Activated naive CD4-positive, alpha-beta T cell treated with Interleukin-2 at 50 U/mL for 16 hours (primary cell): ENCODE measurements at places on chromosomes 12 and 14.

DNA sequence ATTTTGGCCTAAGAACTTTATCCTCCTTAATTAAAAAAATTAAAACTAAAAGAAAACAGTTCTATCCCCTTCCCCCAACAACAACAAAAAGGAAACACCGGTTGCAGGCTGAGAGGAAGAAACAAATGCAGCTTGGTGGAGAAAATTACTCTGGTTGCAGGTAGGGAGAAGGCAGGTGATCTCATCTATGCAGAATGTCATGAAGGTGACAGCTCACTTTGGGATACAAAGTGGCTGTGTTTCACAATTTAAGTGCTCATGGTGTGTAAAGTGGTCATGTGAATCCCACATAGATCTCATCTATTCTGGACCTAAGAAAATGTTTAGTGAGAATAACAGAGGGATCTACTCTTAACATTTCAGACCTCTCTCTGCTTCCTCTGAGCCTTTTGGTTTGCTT lies 219.7 kb upstream of the PKP2 start:
- DNase-seq = no peak

GRCh38 chr14:70149596-70150165 lies 39.1 kb downstream of the SLC8A3 start:
- no peak for DNase-seq

- DNase-seq = no peak
These were observed 105.1 kb downstream of the ZFP36L1 start for GRCh38 chr14:68687746-68688145.

DNA sequence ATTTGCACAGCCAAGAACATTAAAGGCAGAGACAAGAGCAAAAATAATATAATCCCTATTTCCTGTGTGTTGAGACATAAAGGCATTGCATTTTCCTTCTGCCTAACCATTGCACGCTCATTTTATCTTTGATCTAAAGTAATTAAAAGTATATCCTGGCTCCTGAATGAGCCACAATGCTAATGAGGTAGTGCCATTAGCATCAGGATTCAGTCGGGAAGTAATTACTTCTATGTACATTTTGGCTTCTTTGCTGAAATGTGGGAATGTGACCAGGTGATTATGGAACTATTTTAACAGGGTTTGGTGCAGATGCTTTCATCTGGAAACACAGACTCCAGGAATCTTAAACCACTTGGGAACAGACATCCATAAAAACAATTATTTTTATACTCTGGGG lies 77.4 kb downstream of the TMTC1 start:
- DNase-seq = no peak

DNA sequence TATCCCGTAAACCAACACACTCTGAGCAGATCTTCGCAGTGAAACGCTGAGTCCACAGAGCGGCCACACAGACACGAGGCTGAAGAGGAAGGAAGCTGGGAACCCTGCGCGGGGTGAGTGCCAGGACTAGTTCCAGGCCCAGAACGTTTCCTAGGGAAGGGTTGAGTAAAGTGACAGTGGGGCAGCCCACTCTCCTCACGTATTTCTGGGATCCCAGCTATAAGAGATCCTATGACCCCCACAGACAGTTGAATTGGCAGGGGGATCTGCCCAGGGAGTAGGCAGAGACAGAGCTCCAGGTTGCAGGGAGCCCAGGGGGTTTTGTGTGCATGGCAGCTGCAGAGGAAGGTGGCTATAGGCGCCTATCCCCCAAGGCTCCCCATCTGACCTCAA lies 51.1 kb downstream of the GTF2A1 start:
- no peak for DNase-seq

- no peak for DNase-seq
These were observed 82.6 kb downstream of the NTF3 start for GRCh38 chr12:5514545-5514944.

GRCh38 chr14:81436296-81437138 lies 36.4 kb upstream of the STON2 start:
- peak; percentile 46 for DNase-seq

DNA sequence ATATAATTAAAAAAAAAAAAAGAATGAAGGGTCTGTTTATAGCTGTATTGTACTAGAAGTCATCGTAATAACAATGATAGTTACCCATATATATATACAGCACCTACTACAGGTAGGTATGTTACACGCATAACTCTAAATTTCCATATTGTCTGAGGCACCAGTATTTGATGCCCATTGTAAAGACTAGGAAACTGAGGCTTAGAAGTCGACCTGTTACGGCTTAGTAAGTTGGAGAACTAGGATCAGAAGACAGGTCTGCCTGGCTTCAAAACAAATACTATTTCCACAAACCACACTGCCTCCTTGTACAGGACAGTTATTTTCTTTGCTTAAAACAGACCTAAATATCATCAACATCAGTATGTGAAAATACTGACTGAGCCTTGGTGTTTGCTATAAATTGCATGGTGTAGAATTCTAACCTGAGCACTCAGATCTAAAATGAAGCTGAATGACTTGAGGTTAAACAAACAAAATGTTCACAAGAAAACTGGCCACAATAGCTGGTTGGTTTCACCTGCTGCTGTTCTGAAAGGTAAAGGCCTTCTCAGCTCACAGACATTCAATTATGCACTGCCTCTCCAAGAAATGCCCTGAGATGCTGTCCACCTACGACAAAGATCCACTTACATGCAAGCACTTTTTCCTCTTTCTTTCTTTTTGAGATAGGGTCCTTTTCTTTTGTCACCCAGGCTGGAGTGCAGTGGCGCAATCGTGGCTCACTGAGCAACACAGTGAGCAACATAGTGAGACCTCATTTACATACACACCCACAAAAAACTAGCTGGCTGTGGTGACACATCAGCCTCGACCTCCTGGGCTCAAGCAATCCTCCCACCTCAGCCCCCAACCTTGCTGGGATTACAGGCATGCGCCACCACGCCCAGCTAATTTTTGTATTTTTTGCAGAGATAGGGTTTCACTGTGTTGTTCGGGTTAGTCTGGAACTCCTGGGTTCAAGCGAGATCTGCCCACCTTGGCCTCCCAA lies 35.7 kb downstream of the SSH1 start:
- DNase-seq = peak; percentile 8

DNA sequence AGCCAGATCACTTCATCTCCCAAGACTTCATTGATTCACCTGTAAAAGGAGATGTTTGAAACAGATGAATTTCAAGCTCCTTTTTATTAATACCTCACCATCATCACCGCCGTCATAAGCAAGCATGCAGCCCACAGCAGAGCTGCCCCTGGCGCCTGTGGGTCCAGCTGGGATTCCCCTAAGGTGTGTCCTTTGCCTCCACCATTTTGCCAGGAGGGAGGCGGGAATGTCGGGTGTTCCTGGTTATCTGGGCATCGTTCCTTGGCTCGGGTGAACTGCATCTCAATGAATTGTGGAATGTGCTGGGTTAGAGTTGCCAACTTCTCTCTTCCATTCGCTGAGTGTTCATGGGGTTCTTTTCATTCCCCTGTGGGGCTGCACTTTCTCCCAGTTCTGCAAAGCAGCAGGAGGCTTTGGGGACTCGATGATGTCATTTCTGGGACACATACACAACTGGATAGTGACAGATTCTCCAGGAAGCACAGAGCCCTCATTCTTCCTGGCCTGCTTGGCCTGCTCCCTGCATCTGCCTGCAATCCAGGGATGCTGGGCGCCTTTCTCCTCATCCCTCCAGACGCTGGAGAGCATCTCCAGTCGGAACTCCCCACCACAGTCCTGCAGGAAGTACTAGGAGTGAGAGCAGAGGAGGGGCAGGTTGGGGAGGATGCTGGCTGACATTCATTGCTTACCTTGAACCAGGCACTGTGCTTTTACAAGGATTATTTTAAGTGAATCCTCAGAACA lies 10.1 kb downstream of the CCND2 start:
- no peak for DNase-seq

DNA sequence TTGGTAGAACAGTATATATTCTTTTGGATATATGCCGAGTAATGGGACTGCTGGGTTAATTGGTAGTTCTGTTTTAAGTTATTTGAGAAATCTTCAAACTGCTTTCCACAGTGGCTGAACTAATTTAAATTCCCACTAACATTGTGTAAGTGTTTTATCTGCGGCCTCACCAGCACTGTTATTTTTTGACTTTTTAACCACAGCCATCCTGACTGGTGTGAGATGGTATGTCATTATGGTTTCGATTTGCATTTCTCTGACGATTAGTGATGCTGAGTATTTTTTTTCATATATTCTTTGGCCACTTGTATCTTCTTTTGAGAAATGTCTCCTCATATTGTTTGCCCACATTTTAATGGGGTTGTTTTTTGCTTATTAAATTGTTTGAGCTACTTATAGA lies 357.4 kb downstream of the C12orf50 start:
- no peak for DNase-seq

- DNase-seq = no peak
These were observed 162.4 kb downstream of the C12orf75 start for GRCh38 chr12:105492591-105493545.

DNA sequence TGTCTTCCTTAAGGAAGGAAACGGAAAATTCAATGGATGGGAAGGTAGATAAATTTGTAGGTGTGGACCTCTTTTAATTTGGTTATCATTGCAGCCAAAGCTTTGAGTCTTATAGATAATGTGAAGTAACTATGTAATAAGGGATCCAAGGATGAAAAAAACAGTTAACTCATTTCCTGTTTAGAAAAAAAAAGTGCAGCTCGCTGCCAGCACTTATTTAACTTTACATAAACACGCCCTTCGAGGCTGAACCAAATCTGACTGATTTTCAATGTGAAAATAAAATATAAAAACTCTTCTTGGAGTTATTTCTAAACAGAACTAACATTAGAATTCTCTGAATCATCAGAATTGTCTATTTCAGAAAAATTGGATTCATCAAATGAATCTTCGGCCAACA lies 7.0 kb downstream of the NUBPL start:
- DNase-seq = no peak

DNA sequence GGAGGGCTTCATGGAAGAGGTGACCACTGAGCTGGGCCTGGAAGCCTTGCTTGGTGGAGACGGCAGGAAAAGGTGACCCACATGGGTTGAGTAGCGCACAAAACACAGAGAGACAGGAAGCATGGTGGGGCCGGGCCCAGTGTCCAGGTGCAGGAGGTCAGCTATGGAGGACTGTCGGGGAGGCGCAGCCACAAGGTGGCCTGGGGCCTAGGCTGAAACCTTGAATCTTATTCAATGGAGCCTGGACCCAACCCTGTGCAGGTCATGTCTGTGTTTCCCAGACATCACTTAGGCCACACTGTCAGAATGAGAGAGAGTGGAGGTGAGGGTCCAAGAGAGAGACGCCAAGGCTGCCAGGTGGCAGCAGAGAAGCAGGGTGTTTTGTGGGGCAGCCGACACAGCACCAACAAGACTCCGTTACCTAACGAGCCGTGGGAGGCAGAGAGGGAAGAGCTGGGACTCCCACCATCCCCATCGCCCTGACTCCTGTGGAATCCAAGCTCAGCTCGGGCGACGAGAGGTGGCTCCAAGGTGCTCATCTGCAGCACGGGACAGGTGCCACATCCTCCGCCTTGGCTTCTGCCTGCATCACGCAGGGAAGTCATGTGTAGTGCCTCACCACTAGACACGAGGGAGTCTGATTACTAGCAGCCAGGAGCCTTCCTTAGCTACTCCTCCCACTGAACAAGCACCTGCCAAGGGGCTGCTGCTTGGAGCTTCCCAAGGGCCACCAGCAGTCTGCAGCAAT lies 38.7 kb downstream of the DEGS2 start:
- DNase-seq = no peak

GRCh38 chr14:106840258-106840657 lies 1313.9 kb downstream of the TMEM121 start:
- no peak for DNase-seq

GRCh38 chr12:113555226-113555625 lies 83.6 kb upstream of the LHX5 start:
- DNase-seq = no peak

- no peak for DNase-seq
These were observed 272.3 kb upstream of the NOVA1 start for GRCh38 chr14:26870096-26870495.

DNA sequence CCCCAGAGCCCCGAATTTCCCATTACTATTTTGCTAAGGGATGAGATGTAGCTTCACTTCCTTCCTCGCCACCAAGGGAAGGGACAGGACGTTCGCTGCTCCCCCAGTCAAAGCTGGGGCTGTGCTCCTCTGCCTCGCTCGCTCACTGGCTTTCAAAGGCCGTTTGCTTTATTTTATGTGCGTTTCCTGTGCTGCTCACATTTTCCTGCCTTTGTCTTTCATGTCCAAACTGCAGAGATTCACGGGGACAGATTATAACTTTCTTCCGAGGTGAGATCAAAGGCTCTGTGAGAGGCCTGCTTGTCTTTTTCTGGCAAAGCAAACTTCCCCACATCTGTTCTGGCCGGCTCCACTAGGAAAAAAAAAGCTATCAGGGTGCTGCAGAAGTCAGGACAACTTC lies 76.0 kb upstream of the FZD10 start:
- DNase-seq = no peak

GRCh38 chr12:53499266-53500141 lies at the start of gene MAP3K12:
Gene MAP3K12, minus strand, starts transcription at chr12:53499458. Its CDS starts 12,067 bp downstream, at chr12:53487391.
- peak; percentile 62 for DNase-seq

GRCh38 chr12:114863911-114864310 lies 179.9 kb upstream of the TBX3 start:
- DNase-seq = no peak

GRCh38 chr14:66247662-66248193 lies 238.4 kb upstream of the CCDC196 start:
- no peak for DNase-seq

DNA sequence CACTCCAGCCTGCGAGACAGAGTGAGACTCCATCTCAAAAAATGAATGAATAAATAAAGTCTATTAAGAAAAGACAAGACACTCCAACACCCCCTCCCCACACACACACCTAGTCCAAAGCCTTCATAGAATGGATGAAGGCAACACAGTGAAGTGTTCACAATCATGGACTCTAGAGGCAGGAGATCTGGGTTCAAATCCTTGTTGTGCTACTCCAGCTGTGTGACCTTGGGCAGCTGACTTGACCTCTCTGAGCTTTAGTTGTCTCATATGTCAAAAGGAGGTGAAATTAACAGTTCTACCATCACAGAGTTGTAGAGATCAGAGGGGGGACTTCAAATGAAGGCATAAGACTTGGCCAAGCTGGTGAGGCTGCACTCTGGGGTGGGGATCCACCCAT lies 95.8 kb upstream of the MAP1LC3B2 start:
- no peak for DNase-seq

DNA sequence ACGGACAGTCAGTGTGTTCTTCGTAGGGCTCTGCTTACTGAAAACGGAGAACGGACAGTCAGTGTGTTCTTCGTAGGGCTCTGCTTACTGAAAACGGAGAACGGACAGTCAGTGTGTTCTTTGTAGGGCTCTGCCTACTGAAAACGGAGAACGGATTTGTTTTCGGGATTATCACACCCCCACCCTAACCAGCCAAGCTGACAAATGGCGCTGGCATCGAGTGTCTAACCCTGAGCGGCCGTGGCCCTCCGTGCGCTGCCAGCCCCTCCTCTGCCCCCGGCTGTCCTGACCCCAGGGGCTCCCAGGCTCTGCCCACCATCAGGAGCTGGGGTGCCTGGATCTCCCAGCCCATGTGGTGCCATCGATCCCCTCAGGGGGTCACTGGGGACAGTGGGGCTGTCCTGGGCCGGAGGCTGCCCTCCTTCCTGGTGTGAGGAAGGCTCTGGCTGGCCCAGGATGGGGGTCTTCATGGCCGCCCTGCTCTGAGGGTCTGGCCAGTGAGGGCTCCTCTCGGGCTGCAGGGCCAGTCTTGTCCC lies 57.3 kb downstream of the FBRSL1 start:
- DNase-seq = no peak

GRCh38 chr12:25785134-25785533 lies 173.3 kb upstream of the RASSF8 start:
- DNase-seq = no peak

GRCh38 chr14:42222924-42223471 lies 616.3 kb downstream of the LRFN5 start:
- DNase-seq = no peak

- DNase-seq = no peak
These were observed 52.2 kb downstream of the LRP6 start for GRCh38 chr12:12214635-12215131.
